ENCODE measurements at places on chromosomes 12 and 14.
A peak's percentile ranks its signal among the peaks of the same experiment; 100 is the strongest.

- no peak for DNase-seq
Observed at GRCh38 chr12:31506515-31507306, 84.2 kb downstream of the DENND5B start.

DNA sequence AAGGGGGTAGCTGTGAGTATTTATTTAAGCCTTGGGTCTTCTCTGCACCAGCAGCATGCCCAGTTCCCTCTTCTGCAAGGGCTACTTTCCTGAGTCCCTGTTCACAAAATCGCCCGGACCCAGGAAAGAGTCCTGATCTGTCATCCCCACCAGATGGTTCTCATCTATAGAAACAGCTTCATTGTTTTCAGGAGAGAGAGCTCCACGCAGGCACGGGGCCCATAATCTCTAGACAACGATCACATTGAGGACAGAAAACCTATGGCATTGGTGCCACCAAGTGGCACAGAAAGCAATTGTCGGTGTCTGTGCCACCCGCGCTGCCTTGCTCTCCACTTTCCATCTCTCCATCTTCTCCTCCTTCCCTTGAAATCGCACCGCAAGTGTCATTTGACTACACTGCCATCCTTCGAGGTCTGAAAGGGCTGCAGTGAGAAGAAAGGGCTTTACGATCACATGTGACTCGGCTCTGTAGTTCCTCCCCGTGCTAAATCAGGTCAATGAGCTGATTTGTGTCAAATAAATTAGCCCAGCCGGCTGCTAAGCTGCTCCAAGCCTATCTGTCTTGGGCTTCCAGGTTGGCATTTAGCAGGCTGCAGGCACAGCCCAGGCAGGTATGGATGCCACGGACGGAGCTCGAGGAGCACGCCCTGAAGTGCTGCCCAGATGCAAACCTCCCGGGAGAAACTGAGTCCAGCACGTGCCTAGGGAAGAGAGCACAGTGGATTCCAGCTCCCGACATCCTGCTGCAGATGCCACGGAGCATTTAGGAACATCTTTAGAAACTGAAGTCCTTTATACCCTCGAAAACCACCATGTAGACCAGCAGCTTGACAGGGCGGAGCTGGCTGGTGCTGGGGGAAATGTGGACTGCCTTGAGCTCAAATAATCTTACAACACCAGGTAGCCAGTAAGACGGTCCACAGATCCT, 28.8 kb downstream of the SPRING1 start:
- peak; percentile 13 for DNase-seq

DNA sequence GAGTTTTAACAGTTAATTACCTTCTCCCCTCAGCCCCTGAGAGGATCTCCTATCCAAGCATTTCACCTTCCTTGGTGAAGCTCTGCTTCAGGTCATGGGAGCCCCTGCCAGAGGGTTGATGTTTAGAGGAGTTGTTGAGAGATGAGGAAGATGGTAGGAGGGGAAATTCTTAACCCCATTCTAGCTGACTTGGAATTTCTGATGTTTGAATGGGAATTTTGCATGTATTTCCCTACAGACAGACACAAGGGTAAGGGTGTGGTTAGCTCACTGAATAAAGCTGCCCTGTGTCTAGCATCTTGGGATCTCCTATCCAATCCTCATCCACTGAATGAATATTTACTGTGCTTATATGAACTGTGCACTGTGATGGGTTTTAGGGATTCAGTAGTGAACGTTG, 7.1 kb upstream of the BHLHE41 start:
- no peak for DNase-seq

DNA sequence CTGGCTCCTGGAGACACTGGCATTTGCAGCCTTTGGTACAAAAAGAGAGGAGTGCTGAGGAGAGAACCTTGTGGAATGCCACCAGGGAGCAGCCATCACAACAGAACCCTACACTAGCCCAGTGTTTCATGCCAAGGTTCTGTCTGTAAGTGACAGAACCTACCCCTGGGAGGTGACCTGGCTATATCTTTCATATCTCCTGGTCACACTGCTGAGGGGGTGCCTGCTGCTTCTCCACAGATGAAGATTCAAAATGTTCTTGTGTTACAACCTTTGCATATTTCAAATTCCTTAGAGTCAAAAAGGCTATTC, 12.7 kb upstream of the EIF4B start:
- DNase-seq = no peak

DNA sequence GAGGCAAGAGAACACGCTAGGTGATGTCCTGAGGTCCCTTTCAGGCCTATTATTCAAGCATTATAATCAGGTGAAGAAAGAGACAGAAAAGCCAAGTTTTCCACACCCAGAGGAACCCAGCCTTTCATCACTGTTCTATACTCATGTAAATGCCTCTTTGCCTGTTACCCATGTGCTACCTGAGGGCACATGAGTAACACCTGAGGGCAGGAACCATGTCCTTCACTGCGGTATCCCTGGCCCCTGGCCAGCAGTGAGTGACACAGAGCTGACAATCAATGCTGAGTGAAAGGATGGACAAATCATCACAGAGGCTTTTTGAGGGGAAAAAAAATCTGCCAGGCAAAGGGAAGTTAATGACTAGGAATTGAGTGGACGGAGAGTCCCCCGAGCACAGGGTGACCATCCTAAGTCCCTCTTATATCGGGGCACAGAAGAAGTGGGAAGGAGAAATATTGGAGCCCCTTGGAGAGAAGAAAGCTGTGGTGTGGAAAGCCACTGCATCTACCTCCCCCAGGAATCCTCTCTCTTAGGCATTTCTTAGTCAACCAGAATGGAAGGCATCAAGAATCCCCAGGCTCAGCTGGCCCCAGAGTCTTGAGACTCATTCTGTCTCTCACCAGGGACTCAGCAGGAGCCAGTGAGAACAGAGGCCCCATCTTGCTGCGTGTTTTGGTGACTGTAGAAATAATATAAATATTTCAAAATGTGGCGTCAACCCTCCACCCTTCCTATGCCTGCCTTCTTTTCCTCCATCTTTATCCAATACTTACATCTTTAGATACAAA, 212.9 kb downstream of the DPF3 start:
- no peak for DNase-seq

GRCh38 chr12:66160704-66161103, 9.1 kb downstream of the TMBIM4 start:
- DNase-seq = no peak

DNA sequence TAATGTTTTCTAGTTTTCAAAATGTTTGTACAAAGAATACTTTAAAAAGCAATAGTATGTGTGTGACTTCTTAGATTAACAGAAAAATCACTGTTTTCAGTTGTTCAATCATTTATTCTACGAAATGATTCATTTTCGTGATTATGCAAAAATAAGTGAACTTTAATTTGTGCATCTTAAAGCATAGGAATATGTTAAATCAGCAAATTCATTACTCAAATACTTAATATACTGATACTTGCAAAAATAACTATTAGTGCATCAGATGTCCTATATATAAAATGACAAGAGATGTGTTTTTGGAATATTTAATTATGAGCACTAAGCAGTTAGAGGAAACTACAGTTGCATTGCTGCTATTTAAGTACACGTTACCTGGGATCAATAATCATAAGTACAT, 11.0 kb downstream of the SOX5 start:
- no peak for DNase-seq

DNA sequence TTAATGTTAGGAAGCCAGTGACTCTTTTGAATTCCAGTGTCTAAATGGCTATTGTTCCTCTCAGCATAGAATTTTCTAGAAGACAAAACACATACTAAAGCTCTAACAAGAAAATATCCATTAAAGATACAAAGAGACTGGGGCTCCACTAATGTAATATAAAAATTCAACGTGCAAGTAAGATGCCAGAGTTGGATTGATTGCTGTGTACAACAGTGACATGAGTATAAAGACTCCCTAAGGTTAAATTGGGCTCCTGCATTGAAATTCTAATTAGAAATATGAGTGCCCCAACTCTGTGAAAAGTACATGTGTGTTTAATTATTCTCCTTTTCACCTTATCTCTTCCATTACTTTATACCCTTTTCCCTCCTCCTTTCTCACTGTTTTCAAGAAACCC, 253.6 kb upstream of the G2E3 start:
- DNase-seq = no peak

Measured in DMS 273 treated with DMSO at 0.1 percent for 48 hours (cell line).